ENCODE measurements at places on chromosomes 7 and 10. TPM values are rescaled to one million over a fixed set of nuclear protein-coding genes. Genes with fewer than 3 reads are reported as not detected.

The ADCYAP1R1 gene
- total RNA-seq: not detected

The DGKI gene
- total RNA-seq: 0.84 TPM

The KCNIP2 gene
- total RNA-seq: 5.5 TPM

The COBL gene
- 63.6 TPM for total RNA-seq

The KCND2 gene
- not detected for total RNA-seq

The MRC1 gene
- total RNA-seq: 0.05 TPM

The MRLN gene
- 0.98 TPM for total RNA-seq

GRCh38 chr7:122485856-122486255, 181.3 kb upstream of the FEZF1 start:
- no peak for DNase-seq
- no peak overlapping the region for H3K4me3 ChIP-seq
- no peak overlapping the region for H3K27ac ChIP-seq
- H3K4me1 ChIP-seq: no peaks in the 10 kb centered on the region

- no peaks in the 10 kb centered on the region for H3K4me1 ChIP-seq
- H3K36me3 ChIP-seq: no peaks in the 10 kb centered on the region
- H3K4me3 ChIP-seq: no peak overlapping the region
- peak; percentile 22 for DNase-seq
- H3K27ac ChIP-seq: no peak overlapping the region
- no peaks in the 10 kb centered on the region for H3K27me3 ChIP-seq
Measured at GRCh38 chr7:1706721-1707613, 36.9 kb downstream of the ELFN1 start.

GRCh38 chr10:120423431-120424197, 33.4 kb upstream of the PLPP4 start:
- H3K27me3 ChIP-seq: peaks cover under 1% of the 10 kb centered on the region
- DNase-seq: peak; percentile 64
- no peaks in the 10 kb centered on the region for H3K36me3 ChIP-seq
- H3K4me1 ChIP-seq: no peaks in the 10 kb centered on the region
- H3K27ac ChIP-seq: no peak overlapping the region
- no peak overlapping the region for H3K4me3 ChIP-seq

GRCh38 chr7:84452618-84453017, 258.0 kb upstream of the SEMA3A start:
- no peak overlapping the region for H3K27ac ChIP-seq
- DNase-seq: no peak
- no peak overlapping the region for H3K4me3 ChIP-seq
- no peaks in the 10 kb centered on the region for H3K4me1 ChIP-seq
- no peaks in the 10 kb centered on the region for H3K36me3 ChIP-seq
- no peaks in the 10 kb centered on the region for H3K27me3 ChIP-seq

GRCh38 chr10:120327675-120328074, 129.4 kb upstream of the PLPP4 start:
- no peak for DNase-seq
- no peak overlapping the region for H3K4me3 ChIP-seq
- H3K27me3 ChIP-seq: no peaks in the 10 kb centered on the region
- no peak overlapping the region for H3K27ac ChIP-seq
- H3K4me1 ChIP-seq: no peaks in the 10 kb centered on the region

DNA sequence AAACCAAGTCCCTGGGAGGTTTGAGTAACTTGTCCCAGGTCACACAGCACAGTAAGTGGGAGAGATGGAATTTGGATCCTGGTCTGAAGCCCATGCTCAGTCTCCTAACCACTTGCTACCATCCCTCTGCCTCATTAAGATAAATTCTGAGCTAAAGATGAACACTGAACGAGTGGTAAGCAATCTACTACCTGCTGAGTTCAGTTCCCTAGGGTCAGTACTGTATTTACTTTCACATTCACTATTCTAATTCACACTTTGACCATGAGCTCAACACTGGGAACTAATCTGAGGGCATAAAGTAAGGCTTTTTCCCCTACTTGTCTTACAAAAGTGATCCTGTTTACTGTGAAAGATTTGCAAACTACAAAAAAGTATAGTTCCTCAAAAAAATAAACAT, 2.4 kb downstream of the UROS start:
- no peak overlapping the region for H3K27ac ChIP-seq
- H3K4me3 ChIP-seq: no peak overlapping the region
- peaks cover 4% of the 10 kb centered on the region for H3K4me1 ChIP-seq
- no peaks in the 10 kb centered on the region for H3K36me3 ChIP-seq

DNA sequence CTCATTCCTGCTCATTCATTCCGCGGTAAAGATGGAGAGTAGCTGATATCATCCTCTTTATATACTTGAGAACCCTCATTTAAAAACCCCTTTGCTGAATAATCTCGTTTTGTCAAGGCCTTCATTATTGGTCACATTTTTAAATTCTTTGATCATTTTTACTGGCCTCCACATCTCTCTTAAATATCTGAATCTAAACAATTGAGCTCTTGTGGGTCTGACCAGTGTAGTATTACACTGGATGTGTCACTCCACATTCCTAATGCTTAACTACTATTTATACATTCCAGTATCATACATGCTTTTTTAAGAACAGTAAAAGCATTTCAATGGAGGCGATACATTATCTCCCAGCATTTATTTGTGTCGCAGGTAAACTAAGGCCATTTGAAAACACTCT, 12.6 kb upstream of the PRPS1L1 start:
- H3K27ac ChIP-seq: no peak overlapping the region
- DNase-seq: no peak
- H3K4me3 ChIP-seq: no peak overlapping the region
- H3K27me3 ChIP-seq: no peaks in the 10 kb centered on the region
- H3K36me3 ChIP-seq: no peaks in the 10 kb centered on the region
- H3K4me1 ChIP-seq: no peaks in the 10 kb centered on the region

DNA sequence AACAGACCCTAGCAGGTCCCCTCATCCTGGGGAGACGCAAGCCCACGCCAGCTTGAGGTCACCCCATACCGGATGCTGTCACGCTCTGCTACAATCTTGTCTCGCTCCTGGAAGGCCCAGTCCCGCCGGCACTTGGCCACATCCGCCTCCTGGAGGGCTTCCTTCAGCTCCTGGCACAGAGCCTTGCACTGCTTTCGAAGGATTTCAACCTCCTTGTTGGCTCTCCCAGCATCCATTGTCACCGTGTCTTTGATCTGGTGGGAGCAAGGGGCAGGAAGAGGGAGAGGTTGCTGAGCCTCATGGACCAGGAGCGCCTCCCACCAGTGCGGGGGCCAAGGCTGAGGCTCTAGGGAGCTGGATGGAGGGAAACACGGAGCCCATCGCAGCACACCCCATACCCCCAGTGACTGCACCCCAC, 90.9 kb downstream of the DLG5 start:
- H3K36me3 ChIP-seq: peaks cover 8% of the 10 kb centered on the region
- no peaks in the 10 kb centered on the region for H3K27me3 ChIP-seq
- no peak overlapping the region for H3K27ac ChIP-seq
- H3K4me3 ChIP-seq: no peak overlapping the region
- no peaks in the 10 kb centered on the region for H3K4me1 ChIP-seq

DNA sequence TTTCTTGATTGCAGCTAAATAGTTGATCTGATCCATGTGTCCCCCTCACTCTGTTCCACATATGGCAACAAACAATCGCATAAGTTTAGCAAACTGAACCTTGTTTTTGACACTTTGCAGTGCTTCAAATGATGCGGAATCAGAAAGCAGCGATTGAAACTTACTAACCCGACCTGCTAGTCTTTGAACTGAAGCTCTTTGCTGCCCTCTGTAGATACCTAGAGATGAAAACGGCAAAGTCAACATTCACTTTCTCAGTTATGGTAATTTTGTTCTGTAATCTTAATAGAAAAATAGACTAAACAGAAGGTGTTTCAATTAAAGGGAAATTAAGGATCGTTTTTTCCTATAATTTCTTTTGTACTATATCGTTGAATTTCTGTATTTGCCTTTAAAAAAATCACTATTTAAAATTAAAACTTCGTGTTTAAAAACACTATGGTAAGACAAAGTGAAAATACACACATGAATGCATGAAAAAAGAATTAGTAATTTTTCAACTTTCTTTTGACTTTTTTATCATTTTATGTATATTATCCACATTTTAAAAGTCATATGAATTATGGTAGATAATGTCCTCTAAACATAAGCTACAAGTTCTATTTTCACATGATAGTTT, 276.5 kb downstream of the MAGI2 start:
- no peak overlapping the region for H3K27ac ChIP-seq
- no peak for DNase-seq
- H3K27me3 ChIP-seq: no peaks in the 10 kb centered on the region
- no peak overlapping the region for H3K4me3 ChIP-seq

- 0 out of 2 replicates have a peak, but pooled peaks cover 3% of the 10 kb centered on the region for H3K27me3 ChIP-seq
- H3K4me1 ChIP-seq: peaks cover 6% of the 10 kb centered on the region
- no peak within 1 kb of the TSS for H3K27ac ChIP-seq
- H3K4me3 ChIP-seq: peak within 1 kb of the TSS; percentile 81
Measured at GRCh38 chr10:25174461-25175230, at the start of gene GPR158. Gene GPR158, plus strand, starts transcription at chr10:25175001. Its CDS starts 420 bp downstream, at chr10:25175421.

- H3K4me1 ChIP-seq: 0 out of 2 replicates have a peak, but pooled peaks cover 3% of the 10 kb centered on the region
- no peaks in the 10 kb centered on the region for H3K36me3 ChIP-seq
- DNase-seq: no peak
- no peaks in the 10 kb centered on the region for H3K27me3 ChIP-seq
- H3K4me3 ChIP-seq: no peak overlapping the region
Measured at GRCh38 chr10:93841961-93842360, 51.8 kb upstream of the SLC35G1 start.

GRCh38 chr7:148819697-148820360, 64.3 kb downstream of the EZH2 start:
- H3K36me3 ChIP-seq: no peaks in the 10 kb centered on the region
- DNase-seq: no peak
- H3K27me3 ChIP-seq: no peaks in the 10 kb centered on the region

DNA sequence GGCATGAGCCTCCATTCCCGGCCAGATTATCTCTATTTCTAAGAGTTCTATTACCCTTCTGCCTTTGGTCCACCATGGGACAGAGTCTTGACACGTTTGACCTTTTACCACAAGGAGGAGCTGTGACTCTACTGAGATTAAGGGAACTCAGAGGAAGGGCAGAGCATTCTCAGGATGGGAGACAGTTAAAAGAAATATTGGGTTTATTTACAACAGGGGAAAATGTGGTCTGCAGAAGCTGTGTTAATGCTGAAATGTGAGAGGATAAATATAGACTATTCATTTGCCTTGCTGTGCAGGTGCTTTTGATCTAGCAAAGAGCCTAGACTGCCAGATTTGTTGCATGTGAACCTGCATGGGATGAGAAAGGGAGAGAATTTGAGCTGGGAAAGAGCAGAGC, 45.8 kb upstream of the PRSS58 start:
- no peak overlapping the region for H3K27ac ChIP-seq
- no peaks in the 10 kb centered on the region for H3K4me1 ChIP-seq
- no peak overlapping the region for H3K4me3 ChIP-seq
- no peaks in the 10 kb centered on the region for H3K27me3 ChIP-seq
- no peaks in the 10 kb centered on the region for H3K36me3 ChIP-seq

DNA sequence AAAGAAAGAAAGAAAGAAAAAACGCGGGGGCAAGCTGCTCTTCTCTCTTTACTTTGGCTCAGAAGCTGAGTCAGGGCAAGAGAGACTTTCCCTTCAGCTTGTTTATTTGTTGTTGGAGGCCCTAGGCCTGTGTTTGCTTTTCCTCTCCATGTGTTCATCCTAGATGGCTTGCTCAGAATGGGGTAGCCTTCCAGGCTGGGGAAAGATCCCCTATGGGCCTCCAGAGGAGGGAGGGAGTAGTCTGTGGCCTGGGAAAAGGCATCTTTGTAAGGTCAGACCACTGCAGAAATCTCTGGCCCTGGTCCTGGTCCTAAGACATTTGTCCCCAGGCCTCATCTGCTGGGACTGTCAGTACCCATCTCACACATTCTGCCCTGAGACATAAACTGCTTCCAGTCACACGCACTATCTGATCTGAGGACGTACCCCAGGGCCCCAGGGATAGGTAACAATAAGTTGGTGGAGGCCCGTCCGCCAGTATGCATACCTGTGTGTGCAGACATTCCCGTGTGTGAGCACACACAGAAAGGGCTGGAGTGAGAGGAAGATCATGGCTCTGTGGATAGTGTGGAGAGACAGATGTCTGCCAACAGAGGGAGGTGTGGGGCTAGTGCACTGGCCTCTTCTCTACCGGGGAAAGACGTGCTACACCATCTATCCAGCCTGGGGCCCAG, 4.9 kb upstream of the SCD start:
- H3K27ac ChIP-seq: no peak overlapping the region
- peak; percentile 84 for DNase-seq
- no peaks in the 10 kb centered on the region for H3K36me3 ChIP-seq
- no peak overlapping the region for H3K4me3 ChIP-seq
- H3K27me3 ChIP-seq: no peaks in the 10 kb centered on the region

- no peak overlapping the region for H3K27ac ChIP-seq
- H3K36me3 ChIP-seq: no peaks in the 10 kb centered on the region
- DNase-seq: no peak
- H3K4me3 ChIP-seq: no peak overlapping the region
Measured at GRCh38 chr10:59342723-59343122, 19.6 kb downstream of the FAM13C start.

GRCh38 chr10:79490400-79491142, 21.8 kb upstream of the EIF5AL1 start:
- no peaks in the 10 kb centered on the region for H3K27me3 ChIP-seq
- H3K27ac ChIP-seq: no peak overlapping the region
- H3K4me3 ChIP-seq: no peak overlapping the region
- H3K4me1 ChIP-seq: no peaks in the 10 kb centered on the region

All from Caco-2 (cell line).